ENCODE measurements at places on chromosomes 5 and 9.

GRCh38 chr5:112649882-112650281 lies 87.8 kb upstream of the APC start:
- no peak for DNase-seq

- DNase-seq = no peak
Measured at GRCh38 chr5:82635561-82636288, 357.6 kb upstream of the RPS23 start.

- DNase-seq = no peak
Measured at GRCh38 chr5:68382640-68383039, 167.1 kb downstream of the PIK3R1 start.

DNA sequence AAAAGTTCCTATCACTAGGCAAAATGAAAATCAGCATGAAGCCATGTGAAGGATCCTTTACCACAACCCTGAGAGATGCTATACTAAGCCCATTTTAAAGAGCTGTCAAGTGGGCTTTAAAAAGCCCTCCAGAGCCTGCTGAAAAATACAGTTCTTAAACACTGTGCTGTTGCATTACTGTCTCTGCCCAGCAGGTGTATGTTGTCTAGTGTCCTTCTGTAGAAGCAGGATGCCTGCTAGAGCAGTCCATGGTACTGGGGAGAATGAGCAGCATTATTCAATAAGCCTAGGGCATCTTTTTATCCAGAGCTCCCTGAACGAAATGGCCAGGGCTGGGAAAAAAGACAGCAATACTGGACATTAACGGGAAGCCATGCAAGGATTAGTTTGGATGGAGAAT lies 126.2 kb upstream of the PLCXD3 start:
- DNase-seq = peak; percentile 46

GRCh38 chr5:1687301-1687970 lies 112.2 kb downstream of the MRPL36 start:
- DNase-seq = no peak

DNA sequence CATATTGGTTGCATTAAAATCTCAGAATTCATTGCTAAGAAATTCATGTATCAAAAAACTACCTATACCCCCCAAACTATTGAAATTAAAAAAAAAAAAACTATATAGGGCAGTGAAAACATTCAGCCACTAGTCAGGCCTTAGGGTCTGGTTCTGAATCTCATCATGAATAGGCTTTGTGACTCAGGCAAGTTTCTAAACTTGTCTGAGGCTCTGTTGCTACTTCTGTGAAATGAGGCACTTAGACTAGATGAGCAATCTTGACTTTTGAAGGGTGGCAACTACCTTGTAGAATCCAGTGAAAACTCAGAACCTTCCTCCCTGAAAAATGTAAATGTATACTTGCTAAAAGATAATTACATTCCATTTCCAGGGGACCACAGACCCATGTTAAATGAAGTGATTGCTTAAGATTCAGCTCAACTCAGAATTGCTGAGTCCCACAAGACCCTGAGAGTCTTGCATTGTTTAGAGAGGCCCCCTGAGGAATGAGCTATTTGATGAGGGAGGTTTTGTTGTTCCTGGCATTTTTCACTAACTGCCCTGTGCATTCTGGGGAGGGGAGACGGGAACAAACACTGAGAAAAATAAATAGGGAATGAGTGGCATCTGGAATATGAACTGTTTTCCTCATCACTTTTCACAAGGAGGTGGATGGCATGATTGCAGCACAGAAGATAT lies 29.5 kb downstream of the RAI14 start:
- no peak for DNase-seq

DNA sequence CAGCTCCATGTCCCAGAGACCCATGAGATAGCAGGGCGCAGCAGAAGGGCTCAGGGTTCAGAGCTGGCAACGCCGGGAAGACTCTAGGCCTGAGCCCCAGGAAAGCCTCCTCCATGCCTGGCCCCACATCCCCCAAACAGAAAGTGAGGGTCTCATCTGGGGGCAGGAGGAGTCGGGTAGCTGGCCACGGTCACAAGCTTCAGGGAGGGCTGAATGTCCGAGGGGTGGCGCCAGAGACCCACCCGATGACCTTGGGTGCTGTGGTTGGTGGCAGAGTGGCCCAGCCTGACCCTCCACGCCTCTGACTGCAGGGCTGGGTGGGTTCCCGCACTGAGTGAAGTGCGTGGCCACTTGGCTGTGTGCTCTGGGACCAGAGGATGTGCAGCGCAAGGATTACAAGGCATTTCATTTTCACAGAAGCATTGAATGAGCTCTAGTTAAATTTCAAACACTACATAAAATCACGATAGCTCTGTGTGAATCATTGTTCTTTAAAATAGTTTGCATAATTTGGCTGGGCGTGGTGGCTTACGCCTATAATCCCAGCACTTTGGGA lies 3.0 kb downstream of the C8G start:
- DNase-seq = peak; percentile 78

DNA sequence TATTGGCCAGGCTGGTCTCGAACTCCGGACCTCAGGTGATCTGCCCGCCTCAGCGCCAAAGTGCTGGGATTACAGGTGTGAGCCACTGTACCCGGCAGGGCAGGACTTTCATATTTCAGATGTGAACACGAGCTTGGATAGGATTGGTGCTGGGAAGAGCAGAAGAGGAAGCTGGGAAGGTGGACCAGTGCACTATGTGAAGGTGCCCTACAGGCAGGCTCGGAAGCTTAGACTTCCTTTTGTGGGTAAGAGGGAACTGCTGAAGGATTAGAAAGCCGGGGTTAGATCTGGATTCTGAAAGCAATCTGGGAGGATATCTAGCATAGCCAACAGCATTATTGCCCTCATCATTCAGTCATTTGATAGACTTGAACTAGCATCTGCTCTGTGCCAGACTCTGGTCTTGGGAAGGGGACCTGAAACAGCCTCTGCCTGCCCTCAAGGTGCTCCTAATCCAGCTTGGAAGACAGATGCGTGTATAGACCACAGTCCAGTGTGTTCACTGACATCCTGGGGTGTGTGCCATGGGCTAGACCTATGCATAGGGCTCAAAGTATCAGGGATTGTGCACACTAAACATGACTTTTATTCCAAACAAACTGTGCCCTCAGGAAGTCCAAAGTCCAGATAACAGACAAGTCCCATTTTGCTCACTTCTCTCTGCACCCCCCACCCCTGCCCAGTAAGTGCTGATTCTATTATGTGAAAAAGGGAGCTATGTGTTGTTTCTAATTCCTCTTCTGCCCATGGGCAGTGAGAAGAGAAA lies 637 bp downstream of the CBY3 start:
- DNase-seq = no peak

GRCh38 chr9:89817151-89817950 lies 212.5 kb downstream of the GADD45G start:
- DNase-seq = no peak

DNA sequence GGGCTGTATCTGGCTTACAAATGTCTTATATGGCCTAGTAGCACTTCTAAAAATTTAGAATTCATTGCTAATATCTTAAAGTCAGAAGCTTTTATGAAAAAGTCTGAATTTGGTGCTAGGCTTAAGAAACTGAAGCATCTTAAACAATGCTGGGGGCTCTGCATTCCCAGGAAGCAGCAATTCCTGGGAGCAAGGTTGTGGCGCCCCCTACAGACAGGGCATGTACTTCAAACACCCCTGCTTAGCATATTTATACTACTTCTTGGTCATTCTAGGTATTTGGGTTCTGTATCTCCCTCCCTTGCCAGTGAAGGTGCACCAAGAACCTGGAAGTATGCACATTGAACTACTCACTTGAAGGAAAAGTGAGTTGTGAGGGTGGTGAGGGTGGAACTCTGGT lies 64.6 kb upstream of the GRIA1 start:
- peak; percentile 46 for DNase-seq

DNA sequence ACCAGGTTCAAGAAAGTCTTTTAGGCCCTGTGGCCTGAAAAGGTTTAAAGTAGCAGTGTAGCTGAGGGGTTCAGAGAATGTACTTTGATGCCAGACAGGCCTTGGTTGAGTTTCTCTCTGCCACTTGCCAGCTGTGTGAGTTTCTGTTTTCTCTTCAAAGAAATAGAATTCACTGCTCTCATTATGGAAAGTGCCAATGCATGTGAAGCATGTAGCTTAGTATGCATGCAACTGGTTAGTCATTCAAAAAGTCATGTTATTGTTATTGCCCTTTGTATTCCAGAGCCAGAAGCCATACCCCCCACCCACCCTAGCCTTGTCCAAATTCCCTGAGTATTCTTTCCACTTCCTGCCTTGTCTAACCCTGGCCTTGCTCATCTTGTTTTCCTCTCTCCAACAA lies 101.7 kb downstream of the ADRB2 start:
- DNase-seq = no peak

DNA sequence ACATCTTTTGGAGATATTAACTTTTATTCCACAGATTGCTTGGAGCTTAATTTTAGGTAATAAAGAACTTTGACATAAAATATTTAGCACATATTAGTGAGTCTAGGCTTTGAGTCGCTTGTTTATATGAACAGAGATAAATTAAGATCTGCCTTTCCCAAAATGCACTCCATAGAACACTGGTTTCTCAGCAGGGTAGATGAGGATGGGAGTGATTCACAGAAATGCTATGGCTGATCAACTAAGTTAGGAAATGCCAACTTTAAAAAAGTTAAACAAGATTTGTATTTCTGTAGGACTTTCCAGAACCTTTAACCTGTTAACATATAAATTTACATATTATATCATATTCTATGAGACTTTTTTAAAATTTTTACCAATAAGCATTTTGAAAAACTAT lies 65.2 kb downstream of the STARD4 start:
- DNase-seq = no peak

DNA sequence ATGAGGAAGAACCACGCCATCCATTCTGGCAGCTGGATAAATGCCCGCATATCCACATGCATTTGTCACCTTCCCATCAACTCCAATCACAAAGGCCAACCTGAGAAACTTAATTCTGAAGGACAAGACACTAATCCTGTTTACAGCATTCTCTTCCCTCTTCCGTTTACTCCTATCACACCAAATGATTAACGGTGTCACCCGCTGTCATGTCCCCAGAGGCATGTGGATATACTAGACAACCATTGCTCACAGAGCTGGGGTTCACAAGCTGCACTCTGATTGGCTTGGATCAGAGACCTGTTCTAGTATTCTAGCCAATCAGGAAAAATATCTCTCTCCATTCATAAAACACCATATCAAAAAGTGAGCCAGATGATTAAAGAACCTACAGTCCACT lies 3.6 kb downstream of the MACROH2A1 start:
- DNase-seq = no peak

GRCh38 chr9:78590068-78590467 lies 293.1 kb downstream of the PSAT1 start:
- no peak for DNase-seq

- peak; percentile 2 for DNase-seq
Measured at GRCh38 chr9:114017741-114018715, 60.1 kb downstream of the AMBP start.

DNA sequence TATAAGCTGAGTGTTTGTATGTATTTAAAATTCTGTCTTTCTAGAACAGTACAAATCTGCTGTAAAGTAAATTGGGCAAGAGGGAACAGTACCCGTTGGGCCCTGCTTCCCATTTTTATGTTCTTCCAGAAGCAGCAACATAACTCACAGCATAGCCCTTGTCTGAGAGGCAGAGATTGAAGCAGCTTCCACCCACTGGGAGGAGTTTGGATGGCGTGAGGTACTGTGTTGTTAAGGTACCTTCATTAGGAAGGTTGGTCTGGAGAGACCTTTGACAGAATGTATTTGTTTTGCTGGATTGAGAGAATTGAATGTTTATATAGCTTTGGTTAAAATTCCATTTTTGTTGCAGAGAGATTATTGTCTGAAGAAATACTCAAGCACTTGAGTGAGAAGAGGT lies 24.8 kb downstream of the RAI14 start:
- DNase-seq = no peak

DNA sequence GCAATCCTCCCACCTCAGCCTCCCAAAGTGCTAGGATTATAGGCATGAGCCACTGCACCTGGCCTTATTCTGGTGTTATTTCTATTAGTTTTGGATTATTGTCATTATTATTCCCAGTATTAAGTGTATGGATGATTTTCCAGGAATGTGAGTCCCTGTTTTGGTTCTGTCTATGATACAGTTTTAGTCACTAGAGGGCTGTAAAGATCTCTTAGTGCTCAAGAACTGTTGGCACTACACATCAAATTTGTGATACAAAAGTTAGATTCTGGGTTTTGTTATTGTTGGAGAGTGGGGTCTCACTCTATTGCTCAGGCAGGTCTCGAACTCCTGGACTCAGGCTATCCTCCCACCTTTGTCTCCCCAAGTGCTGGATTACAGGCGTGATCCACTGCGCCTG lies 12.1 kb downstream of the CCL28 start:
- no peak for DNase-seq

- no peak for DNase-seq
Measured at GRCh38 chr9:16368237-16369087, 502.0 kb downstream of the BNC2 start.

DNA sequence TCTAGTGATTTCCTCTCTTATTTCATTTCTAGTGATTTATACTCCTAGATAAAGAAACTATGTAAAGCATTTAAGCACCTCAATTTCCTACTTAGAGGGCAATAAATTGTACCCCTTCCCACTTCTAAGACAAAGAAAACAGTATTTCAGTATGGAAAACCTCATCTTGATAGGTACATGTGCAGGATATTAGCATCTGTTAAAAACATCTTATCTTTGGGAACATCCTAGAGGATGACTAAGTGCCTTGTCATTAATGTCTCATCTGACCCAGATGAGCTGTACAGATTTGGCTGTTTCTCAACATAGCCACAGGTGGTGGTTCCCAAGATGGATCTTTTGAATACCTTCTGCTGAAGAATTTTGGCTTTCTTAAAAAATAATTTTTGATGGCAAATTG lies 5.7 kb downstream of the MEGF10 start:
- no peak for DNase-seq

DNA sequence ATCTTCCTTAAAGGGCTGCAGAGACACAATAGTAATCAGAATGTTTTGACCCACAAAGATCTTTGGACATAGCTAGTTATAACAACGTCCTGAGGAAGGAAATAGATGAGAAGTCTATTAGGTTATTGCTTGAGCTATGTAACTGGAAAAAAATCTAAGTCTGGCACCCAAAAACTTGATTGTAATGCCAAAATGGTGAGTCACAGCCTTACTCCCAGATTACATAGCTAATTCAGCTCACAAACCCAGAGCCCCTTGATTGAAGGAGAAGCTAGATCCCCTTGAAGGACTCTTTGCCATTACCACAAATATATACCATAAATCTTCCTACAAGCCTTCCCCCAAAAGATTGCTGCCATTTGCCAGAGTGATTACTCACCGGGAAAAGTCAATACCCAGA lies 341.8 kb upstream of the KIF2A start:
- DNase-seq = no peak

- no peak for DNase-seq
Measured at GRCh38 chr9:110765926-110766325, 97.3 kb downstream of the MUSK start.
